SK-N-DZ (cell line): ENCODE measurements at places on chromosomes 7 and 10.

DNA sequence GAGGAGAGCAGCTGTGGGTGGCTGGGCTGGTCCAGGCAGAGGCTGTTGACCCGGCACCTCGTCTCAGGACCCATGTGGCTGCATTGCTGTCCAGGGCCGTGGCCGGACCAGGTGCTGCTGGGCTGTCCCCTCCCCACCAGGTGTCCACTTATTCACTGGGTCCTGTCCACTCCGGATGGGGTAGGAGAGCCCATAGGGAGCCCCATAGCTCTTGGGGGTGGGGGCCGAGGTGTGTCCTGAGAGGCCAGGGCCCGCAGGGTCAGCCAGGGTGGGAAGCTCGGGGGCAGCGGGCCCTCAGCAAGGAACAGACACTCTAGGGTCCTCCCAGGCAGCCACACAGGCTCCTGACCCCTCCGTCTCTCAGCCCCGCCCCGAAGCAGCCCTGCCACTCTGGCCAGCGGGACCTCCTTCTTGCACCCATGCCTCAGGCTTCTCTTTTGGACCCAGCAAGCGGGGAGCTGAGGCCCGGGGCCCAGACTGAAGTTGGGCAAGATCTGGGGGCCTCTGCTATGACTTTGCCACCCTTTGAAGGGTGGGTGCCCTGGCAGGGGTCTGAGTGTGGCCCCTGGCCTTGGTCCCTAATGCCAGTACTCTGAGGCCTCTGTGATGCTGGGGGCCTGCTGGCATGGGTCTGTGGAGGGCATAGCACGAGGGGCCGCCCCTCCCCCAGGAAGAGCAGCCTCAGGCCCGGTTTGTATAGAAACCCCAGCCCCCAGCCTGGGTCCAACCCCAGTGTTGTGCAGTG lies 86.4 kb downstream of the NKX6-2 start:
- DNase-seq: no peak

DNA sequence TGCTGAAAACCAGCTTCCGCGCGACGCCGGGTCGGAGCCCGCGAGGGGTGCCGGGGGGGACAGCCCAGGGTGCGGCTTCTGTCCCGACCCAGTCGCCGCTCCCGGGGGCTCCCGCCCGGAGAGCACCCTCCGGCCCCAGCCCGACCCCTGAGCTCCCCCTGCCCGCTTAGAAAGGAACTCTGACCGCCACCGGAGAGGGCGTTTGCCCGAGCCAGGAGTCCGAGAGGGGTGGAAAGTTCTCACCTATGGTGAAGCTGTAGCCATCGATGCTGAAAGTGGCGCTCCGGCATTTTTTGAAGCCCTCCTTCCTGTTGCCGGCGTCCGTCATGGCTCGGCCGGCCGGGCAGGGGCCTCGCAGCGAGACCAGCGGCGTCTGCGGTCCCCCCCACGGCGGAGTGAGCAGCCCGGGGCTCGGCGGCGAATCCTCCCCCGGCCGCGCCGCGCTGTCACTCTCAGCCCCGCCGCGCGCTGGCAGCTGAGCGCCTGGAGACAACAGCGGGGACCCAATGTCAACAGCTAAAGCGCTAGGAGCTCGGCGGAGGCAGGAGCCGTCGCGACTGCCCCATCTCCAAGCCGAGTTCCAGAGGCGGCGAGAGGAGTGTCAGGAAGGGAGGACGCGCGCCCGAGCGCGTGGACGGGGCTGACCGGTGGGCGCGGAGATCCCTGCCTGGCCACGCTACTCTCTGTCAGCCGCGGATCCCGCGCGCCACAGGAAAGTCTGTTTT lies 191.6 kb downstream of the LSM5 start:
- no peak for DNase-seq

DNA sequence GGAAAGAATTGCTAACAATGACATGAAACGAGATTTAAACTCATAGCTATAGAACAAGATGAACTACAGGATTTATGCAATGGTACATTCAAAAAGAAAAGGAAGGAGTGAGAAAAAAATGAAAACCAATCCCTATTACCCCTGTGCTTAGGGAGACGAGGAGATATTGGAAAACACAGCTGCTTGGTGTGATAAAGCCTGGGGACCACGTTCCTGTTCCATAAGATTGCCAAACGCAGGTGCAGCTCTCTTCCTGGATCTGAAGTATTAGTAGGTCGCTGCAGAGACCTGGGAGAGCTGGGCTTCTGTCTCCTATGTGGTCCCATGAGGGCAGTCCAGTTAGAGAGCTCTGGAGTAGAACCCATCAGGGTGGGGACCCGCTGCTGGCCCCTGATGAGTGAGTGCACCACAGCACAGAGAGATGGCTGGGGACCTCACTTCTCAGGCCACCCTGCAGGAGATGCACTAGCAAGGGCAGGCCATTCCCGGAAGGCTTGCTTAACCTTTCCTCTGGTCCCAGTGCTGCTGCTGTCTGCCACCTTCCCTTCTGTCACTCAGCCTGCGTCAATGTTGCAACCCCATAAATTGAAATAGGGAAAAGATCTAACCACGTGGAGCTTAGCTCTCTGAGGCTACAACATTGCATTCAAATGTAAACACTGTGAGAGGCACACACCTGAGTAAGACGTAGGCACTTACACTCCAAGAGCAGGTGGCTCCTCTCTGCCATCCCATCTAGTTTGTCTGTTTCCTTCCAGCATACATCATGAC lies 57.9 kb downstream of the MTPN start:
- DNase-seq: no peak

GRCh38 chr10:108911814-108912541 lies 1011.3 kb downstream of the XPNPEP1 start:
- peak; percentile 88 for DNase-seq

GRCh38 chr10:77625379-77625778 lies 12.2 kb downstream of the KCNMA1 start:
- DNase-seq: no peak

- no peak for DNase-seq
Observed at GRCh38 chr7:47355684-47356083, 226.2 kb downstream of the TNS3 start.
